ENCODE measurements at places on chromosomes 7 and 10.

DNA sequence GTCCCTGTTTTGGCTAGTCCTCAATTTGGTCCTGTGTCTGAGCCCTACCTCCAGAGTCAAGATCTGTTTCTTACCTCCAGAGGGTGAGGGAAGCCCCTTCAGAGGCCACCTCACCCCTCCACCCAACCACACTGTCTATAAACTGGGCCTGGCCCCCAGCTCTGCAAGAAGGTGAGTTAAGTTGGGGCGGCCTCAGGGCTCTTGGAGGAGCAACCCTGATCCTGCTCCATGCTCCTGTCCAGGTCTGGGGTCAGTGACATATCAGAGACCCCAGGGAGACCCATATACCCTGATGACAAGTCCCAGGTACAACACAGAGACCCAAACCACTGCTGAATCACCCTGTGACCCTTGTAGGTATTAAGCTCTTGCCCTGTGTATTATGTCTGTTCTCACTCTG, 69.5 kb downstream of the MYL10 start:
- DNase-seq = no peak

DNA sequence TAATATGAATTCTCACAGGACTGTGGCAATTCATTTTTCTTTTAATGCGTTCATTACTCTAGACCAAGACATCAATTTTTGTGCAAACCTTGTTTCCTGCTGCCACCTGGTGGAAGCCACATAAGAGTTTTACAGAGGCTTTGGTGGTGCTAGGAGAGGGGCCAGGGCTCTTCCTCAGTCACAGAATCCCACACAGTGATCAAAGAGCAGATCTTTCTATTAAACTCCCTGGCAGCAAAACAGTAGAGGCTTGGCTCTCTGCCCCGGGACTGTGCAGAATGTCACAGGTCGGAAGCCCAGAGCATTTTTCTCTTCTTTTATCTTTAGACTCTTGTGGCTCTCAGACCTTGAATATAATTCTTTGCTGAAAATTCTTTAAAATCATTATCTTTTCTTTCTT, 506.4 kb upstream of the C7orf33 start:
- DNase-seq = no peak

DNA sequence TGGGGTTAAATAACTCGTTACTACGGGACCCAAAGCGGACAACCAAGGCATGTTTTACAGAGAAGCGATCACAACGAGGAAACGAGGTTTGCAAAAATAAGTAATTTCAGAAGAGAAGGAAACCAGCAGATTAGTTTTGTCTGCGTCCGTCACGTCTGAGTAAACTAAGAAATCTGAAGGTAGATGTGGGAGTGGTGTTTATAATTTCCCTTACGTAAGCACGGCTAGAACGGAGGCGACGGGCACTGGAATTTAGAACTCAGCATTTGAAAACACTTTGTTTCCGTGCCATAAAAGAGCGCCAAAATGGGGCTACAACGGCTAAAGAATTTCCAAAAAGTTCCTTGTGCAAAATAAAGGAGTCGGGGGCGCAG, 718 bp upstream of the UMAD1 start:
- peak; percentile 42 for DNase-seq

DNA sequence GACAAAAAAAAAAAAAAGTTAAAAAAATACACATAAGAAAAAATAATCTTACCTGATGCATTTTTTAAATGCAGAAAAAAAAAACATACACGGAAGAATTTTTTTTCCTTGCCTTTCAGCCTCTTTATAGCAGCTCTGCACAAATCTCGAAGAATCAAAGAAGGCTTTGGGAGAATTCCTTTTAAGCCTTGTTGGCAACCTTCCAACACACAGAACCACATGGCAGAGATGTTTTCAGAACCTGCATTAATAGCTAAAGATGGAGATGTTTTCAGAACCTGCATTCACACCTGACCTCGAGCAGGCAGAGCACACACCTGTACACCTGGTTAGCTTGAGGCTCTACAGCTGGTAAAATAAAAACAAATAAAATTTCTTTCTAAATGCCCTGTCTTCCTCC, 65.6 kb downstream of the DOCK4 start:
- no peak for DNase-seq

DNA sequence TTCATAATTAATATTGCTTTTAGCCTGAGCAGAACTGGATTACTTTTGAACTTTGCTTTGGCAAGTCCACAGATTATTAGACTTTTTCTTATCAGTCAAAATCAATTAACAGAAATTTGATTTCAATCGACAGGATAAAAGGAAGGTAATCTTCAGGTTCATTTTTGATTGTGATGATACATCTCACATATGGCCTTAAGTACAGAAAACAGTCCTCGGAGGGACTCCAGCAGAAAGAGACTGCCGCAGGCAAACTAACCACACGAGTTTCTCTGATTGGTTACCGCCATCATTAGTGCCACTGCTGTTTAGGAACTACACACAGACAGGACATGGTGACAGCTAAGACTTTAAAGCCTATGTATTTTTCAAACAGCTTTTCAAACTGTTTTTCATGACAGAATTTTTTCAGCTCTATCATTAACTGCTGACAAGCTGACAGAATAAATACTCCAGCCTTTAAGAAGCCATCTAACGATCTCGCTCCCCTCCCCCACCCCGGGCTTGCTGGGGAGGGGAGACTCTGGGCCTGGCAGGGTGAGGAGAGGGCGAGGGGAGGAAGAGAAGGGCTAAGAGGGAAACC, 668.2 kb downstream of the KCNMA1 start:
- no peak for DNase-seq

DNA sequence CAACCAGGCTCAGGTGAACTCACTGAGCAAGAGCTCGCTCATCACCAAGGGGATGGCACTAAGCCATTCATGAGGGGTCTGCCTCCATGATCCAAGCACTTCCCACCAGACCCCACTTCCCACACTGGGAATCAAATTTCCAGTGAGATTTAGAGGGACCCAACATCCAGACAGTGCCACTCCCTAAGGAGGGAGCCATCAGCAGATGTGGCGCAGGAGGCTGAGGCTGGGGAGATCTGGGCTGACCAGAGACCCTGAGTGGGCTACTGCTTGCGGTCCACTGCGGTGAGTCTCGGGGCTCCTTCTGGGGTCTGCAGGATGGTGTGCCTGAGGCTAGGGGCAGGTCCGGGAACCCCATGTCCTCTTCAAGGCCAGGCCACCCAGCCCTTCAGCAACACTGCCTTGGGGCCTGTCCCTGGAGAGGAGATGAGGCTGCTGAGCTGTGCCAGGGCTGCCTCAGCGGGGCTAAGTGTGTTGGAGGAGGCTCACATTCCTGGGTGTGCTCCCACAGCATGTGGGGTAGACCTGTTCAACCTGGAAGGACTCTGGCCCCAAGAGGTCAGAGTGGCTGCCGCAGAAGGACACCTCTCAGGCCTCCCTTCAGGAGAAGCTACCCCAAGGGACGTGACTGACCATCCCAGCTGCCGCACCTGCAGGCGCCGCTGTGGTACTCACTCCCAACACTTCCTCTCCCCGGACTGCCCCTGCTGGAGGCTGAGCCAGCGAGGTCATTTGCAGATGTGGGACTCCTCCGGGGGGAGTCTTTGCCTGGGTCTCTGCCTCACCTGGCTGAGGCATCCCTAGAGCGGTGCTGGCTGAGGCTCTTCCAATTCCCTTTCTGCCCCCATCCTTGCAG, 22.3 kb upstream of the PCBD1 start:
- no peak for DNase-seq

DNA sequence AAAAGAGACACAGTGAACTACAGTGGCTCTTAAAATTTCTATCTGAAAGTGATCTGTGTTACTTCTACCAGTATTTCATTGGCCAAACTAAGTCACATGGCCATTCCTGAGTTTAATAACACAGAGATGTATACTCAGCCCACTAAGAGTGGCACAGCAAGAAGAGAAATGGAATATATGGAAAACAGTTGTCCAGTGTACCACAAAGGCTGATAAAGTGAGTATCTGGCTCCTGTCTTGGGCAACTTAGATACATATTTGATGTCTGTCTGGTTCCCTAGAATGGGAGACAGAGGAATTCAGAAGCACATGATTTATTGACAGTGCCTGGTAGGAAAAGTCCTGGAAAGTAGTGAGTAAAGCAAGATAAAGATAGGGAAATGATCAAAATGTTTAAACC, 10.1 kb upstream of the PON1 start:
- DNase-seq = no peak

- no peak for DNase-seq
These were observed 57.3 kb upstream of the MET start for GRCh38 chr7:116614499-116615262.

GRCh38 chr7:74452748-74453321, 871 bp upstream of the GTF2IRD1 start:
- DNase-seq = peak; percentile 12

DNA sequence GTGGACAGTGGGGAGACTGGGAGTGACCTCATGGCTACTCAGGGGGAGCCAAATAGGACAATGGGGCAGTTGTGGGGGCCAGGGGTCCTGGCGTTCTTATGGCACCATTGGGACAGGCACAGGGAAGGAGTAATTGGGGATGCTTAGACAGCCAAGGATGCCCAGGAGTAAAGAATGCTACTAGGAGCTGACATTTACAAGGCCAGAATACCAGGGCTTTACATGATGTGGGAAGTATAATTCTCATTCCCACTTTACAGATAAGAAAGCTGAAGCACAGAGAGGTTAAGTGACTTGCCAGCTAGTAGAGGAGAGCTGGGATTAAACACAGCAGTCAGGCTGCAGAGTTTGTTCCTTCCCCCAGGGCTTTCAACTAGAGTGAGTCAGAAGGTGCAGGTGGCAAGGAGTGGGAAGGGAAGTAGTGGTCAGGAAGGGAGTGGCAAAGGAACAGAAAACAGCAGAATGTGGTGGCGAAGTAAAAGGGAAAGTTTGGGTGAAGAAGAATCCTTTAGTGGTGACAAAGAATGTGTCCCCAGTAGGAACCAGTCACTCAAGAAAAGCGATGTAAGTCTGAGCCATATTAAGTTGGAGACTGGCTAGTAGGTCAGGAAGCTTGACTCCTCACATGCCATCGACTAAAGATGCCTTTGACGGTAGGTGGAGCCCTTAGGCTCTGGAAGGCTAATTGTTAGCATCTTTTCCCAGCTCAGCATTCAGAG, 32.8 kb downstream of the CPVL start:
- DNase-seq = no peak

DNA sequence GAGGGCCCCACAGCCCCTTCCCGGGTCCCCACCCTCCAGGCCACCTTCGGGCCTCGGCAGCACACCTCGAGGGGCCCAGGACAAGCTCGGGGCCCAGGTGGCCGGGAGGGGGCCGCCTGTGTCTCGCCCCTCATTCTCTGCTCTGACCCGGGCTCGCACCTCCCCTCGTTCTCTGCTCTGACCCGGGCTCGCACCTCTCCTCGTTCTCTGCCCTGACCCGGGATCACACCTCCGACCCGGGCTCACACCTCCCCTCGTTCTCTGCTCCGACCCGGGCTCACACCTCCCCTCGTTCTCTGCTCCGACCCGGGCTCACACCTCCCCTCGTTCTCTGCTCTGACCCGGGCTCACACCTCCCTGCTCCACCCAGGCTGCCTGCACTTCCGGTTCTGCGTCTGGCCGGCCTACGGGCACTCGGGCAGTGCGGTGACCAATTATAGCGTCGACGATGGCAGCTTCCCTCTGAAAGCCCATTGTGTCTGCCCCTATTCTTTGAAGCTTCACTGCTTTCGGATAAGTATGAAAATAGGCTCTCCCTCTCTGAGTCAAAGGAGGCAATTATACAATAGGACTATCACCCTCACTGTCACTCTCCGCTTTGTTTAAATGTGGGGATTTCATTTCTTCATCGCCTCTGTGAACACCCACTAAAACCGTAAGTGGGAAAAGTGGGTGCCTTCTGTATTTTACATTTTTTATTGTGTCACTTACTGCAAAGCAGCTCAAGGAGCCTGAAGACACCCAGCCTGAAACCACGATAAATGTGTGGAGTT, 457.4 kb downstream of the DNAJB6 start:
- no peak for DNase-seq

DNA sequence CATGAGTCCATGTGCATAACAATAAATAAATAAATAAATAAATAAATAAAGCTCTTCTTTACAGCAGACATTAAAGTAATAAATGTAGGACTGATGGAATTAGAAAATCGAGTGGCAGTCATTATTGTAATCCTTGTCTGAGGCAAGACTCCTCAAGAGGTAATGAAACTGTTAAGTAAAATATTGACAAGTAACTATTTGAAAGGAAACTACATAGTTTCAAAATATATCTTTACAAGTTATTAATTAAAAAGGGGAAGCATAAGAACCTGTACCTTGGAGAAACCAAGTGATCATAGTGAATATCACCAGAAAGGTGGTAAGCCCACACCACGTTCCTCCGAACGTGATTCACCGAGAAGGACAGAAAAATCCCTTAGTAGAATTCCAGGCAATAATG, 285.6 kb upstream of the SORCS1 start:
- no peak for DNase-seq

- no peak for DNase-seq
These were observed 20.5 kb upstream of the GSDME start for GRCh38 chr7:24777806-24778205.

DNA sequence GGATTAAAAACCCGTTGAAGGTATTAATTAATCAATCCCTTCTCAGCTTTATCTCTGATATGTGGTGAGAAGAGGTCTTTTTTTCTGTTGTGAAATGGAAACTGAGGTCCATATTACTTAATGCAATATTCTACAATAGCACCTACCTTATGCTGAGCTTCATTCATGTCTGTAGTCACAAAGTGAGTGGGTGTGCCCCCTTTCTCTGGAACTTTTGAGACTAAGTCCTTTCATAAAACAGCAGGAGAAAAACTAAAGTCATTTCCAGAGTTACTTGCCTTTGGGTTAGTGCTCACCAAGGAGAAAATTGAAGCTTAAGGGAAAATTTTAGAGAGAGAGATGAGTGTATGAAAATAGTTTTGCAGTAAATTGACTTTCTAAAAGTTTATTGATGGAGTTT, 61.2 kb downstream of the EXOC4 start:
- no peak for DNase-seq

DNA sequence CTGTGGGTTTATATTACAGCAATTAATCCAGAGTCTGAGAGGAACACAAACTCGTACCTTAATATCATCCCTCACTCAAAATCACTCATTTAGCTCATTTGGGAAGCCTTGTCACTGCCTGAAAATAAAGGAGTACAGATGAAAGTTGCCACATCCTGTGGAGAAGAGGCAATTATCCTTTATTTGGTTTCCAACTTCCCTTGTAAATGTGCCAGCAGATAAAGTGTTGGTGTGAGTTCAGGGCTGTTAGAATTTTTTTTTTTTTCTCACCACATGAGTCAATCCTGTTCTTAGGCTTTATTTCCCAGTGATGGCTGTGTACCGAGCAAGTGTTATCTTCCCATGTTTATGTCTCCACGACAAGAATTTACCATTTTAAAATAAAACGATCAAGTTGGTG, 99.0 kb upstream of the SMIM30 start:
- DNase-seq = no peak

GRCh38 chr7:132279718-132280117, 296.6 kb downstream of the PLXNA4 start:
- no peak for DNase-seq

- DNase-seq = no peak
These were observed 169.0 kb downstream of the MAD1L1 start for GRCh38 chr7:2063563-2064260.

GRCh38 chr10:99370993-99371392, 41.8 kb downstream of the CNNM1 start:
- no peak for DNase-seq

GRCh38 chr7:98200364-98200763, 10.9 kb upstream of the BHLHA15 start:
- no peak for DNase-seq
